Epithelial cell of umbilical artery (primary cell): ENCODE measurements at places on chromosomes 1 and 21. TPM values are rescaled to one million over a fixed set of nuclear protein-coding genes. Genes with fewer than 3 reads are reported as not detected.

The RYR2 gene
- not detected in 2 replicates for total RNA-seq

The C8B gene
- total RNA-seq = not detected in 2 replicates

The ZSCAN20 gene
- 7.5 and 13.4 TPM in 2 replicates for total RNA-seq

The PEAR1 gene
- 8.1 and 11.1 TPM in 2 replicates for total RNA-seq
